ENCODE measurements at places on chromosomes 4 and X.
A peak's percentile ranks its signal among the peaks of the same experiment; 100 is the strongest.

DNA sequence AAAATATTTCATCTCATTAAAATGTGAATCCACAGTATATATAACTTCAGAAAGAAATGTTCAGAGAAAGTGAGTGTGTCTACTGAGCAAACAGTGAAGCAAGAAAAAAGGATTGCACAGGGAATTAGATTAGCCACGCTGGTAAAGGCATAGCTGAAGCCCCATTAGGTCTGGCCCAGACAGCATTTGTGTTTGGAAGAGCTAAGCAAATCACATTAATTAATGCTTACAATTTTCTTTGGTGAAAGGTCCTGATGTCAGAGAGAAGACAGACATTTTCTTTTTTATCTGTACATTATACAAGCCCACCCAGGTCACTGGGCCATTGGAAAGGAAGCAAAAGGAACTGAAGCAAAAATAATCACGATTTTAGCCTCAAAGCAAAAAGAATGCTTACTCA is 354.6 kb downstream of the GRID2 start:
- DNase-seq = no peak

GRCh38 chrX:54208531-54208930 is 25.5 kb upstream of the FAM120C start:
- DNase-seq = no peak

DNA sequence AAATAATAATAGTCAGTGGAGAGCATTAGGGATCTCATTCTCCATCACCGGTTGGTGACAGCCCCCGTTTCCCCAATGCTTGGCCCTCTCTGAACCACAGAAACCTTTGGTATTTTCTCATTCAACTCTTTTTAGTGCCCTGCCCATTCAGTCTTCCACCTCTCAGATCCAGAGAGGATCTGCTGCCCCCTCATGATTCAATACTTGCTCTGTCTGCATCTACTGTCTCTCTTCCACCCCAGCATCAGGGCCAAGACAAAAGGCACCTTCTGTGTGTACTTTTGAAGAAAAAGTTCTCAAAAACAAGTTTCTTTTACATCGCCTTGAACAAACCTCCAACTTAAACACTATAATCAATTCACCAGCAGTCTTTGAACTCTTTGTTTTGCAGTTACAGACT is 19.3 kb downstream of the CLTRN start:
- DNase-seq = no peak

GRCh38 chr4:244471-244870 is 60.8 kb downstream of the ZNF732 start:
- DNase-seq = peak; percentile 60

GRCh38 chrX:121496966-121497365 is 449.6 kb downstream of the GLUD2 start:
- no peak for DNase-seq

DNA sequence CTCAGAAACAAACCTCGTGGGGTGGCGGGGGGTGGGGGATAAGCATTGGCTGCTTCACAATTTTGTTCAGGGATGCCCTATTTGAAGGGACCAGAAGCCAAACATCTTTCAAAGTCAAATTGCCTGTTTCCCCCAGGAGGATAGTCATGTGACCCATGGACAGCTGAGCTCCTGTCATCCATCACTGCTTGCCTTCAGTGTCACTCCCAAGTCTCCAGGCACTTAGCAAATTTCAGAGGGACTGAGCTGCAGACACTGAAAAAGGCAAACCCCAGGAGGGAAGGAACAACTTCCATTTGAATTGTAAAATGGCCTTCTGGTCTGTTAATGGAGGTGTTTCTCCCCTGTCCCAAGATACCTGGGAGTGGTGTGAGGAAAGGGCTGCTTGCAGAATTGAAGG is 73.4 kb downstream of the FRMPD3 start:
- no peak for DNase-seq

DNA sequence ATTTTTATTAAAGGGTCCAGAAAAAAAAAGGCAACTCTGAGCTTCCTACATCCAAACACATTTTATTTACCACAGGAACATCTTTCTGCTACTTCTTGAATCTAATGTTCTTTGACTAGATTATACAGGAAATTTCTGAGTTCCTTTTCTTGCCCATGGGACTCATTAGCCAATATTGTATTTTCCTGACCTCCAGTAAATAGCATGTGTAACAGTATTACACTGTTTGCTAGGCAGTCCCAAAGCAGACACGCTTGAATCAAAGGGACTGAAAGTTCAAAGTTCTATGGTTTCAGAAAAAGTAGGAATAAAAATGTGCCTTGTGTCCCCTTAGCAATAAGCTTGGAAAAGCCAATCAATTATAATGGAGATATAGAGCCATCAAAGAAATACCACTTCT is 57.4 kb downstream of the MOSPD2 start:
- DNase-seq = no peak

GRCh38 chrX:99371976-99372595 is 1038.0 kb downstream of the PCDH19 start:
- no peak for DNase-seq

- DNase-seq = no peak
Observed at GRCh38 chrX:46325312-46325877, 219.8 kb downstream of the ZNF674 start.

DNA sequence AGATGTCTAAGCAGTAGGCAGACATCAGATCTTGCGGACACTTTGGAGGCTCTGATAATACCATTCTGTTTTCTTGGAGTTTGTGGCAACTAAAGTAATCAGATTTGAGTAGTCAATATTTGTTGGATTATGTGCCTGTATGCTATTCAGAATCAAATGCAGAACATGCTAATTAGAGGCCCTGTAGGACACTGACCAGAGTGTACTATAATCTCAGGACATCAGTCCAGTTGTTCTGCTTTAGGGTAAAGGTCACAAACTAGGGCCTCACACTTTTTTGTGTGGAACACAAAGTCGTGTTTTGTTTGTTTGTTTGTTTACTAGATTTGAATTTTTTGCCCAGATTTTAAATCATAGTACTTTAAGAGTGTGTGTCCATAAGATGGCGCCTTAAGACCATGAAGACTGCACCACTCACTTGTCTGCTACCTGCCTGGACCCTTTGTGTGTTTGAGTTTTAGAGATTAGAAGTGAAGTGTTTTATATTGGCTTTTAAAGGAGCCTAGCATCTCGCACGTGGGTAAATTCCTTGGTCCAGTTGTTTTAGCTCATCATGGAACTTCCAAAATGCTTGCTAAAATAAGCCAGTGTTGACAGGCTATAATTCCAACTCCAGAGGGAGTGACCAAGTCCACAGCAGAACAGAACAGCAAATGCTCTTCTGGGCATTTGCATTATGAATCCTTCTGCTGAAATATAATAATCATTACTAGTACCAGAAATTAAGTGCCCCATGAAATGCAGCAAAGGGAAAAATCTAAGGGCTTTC is 34.7 kb downstream of the IL13RA1 start:
- no peak for DNase-seq

DNA sequence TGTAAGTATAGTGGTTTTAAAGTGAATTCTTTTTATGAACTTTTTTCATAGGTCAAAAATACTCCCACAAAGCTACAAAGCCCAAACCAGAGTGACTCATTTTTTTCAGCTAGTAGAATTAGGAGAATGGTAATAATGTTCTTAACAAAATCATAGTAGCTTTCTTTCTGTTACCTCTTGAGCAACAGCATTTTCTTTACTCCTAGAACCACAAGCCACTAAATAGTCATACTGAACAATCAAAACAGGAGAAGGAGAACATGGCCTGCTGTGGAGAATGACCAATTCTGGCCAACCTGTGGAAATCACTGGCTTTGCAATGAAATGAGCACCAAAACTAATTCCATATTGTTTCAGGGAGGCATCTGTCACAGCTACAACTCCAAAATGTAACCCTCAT is 112.9 kb downstream of the AMMECR1 start:
- DNase-seq = no peak

DNA sequence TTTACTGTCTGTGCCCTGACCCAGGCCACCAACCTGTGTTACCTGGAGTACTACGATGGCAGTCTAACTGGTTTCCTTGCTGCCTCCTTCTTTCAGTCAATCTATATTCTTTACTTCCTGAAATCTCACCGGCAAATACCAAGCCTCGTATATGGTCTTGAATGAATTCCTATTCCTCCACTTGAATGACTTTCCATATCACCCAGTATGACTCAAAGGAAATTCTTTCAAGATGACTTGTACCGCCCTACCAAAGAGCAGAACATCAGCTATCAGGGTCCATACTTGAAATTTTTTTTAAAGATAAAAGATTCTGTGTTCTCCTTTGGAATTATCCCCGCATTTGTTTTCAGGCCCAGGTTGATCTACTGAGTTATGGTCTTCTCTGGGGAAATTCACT is 378.0 kb downstream of the AFF2 start:
- DNase-seq = no peak

DNA sequence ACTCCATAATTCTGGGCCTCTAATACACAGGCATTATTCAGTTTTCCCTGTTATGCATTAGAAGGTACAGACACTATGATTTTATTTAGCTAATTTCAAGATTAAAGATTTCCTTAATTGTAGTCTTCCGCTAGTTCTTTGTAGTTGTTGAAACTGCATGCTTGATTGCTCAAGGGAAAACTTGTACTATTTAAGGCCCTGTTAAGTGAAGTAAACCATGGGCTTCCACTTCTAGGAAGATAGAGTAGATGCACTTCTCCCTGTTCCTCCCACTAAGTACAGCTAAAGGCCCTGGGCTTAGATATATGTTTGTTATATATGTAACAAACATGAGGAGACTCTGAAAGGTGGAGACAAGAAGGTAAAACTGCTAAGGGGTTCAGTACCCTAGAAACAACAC is 215.8 kb upstream of the LEF1 start:
- no peak for DNase-seq

GRCh38 chr4:1850276-1850675 is 5.7 kb downstream of the LETM1 start:
- no peak for DNase-seq

GRCh38 chr4:17492058-17492741 is 19.7 kb downstream of the QDPR start:
- DNase-seq = no peak

- no peak for DNase-seq
Observed at GRCh38 chr4:81651243-81651899, 179.7 kb upstream of the RASGEF1B start.

DNA sequence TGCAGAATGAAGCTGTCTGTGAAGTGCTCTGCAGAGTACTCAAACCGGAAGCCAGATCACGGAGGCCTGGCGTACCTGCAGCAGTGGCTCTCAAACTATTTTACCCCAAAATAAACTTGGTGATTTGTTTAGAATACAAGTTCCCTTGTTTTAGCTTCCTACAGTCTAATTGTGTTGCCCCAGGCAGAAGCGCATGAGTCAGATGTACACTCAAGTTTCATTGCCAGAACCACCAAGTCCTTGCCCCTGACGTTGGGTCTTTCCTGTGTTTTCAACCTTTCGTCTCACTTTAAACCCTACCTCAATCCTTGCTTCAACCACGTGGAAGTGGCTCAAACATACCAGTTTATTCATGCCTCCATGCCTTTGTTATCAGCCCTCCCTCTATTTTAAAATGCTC is 66.2 kb upstream of the SLC7A11 start:
- no peak for DNase-seq

GRCh38 chr4:74308215-74308614 is at the start of gene EPGN:
Gene EPGN (plus strand): TSS chr4:74308470. CDS start chr4:74308534, 64 bp downstream.
- DNase-seq = no peak

DNA sequence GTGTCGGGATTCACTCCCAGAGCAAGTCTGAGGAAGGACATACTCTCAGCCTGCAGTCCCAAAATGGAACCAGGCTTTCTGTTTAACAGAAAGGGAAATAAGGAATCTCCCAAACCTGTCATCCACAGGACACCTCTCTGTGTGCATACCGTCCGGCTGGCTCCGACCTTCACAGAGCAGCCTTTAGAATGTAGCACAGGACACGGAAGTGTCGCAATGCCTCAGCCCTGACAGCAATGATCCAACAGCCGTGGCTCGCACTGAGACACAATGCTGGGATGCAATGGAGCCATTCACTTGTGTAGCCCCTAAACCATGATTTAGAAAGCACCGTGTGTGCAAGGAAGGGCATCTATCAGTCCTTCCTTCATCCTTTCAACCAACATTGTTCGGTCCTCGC is 15.5 kb upstream of the HELT start:
- no peak for DNase-seq

DNA sequence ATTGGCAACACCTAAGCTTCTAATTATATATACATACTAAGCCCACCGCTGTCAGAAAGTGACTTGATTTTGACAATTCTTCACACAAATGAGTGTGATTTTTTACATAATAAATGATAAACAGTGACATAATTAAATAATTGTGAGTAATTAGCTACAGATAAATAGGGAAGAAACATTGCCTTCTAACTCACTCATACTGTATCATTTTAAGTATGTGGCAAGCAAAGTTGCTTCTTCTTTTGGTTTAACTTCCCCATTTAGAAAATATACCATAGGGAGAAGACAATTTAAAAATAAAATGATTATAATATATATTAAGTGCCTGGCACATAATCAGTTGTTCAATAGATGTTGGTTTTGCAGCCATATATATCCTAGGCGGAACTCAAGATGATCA is 644.2 kb downstream of the FSTL5 start:
- DNase-seq = no peak

- no peak for DNase-seq
Observed at GRCh38 chrX:69988955-69989394, 60.8 kb downstream of the AWAT2 start.

- DNase-seq = no peak
Observed at GRCh38 chr4:120056246-120056645, 10.4 kb downstream of the MAD2L1 start.

DNA sequence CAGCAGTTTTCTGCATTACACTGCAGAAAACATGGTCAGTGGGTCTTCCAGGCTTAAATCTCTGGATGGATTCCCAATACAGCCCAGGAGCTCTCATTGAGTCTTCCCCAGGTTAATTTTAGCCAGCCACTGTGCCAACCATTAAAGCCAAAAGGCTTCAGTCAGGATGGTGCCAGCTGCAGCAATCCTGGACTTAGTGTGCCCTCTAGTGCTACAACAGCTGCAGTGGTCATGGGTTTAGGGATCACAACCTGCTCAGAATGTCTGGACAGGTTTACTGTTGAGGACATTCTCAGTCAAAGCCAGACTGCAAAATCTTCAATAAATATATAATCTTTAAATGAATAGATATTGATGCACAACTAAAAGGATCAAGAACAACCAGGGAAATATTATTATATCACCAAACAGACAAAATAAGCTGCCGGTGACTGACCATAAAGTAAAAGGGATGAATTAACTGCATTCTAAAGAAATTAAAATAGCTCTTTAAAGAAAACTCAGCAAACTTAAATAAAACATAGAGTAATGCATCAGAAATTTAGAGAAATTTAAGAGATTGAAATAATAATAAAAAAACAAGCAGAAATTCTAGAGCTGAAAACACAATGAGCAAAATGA is 639.9 kb downstream of the SPOCK3 start:
- DNase-seq = no peak

DNA sequence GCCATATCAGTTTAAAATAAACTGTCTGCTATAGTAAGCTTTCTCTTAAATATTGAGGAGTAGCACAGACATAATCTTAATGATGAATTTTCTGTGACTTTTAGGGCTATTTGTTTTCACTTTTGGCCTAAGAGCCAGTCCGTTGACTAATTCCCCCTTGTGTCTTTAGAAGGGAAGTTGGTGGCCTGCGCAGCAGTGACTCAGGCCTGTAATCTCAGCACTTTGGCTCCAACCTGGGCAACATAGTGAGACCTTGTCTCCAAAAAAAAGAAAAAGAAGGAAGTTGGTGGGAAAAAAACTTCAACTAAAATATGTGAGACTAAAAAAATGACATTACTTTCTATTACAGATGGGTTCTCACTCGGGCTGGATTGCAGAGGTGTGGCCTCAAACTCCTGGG is 3.4 kb downstream of the NCAPG start:
- no peak for DNase-seq

- DNase-seq = no peak
Observed at GRCh38 chr4:25861951-25862410, 807 bp downstream of the SEL1L3 start.

Measured in T-cell (primary cell).